ENCODE measurements at places on chromosomes 13 and 19.

DNA sequence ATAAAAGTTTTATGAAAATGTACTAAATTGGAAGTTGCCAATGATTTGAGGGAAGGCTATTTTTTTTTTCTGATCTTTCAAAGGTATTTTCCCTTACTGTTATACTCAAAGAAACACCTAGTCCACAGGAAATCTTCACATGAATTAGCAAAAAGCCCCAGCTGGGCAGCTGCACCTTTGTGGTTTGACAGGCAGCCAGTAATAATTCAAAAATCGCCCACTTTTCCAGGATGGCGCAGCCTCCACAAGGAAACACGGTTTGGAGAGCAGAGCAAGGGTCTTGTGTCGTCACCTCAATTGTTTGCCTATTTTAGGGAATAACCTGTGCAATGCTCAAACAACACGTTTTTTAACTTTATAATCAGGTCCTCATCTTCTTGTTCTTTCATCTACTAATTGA is 324.9 kb upstream of the GPC6 start:
- H3K27me3 ChIP-seq = no peaks in the 10 kb centered on the region
- H3K27ac ChIP-seq = no peak overlapping the region
- no peaks in the 10 kb centered on the region for H3K4me1 ChIP-seq
- H3K4me3 ChIP-seq = no peak overlapping the region
- no peaks in the 10 kb centered on the region for H3K36me3 ChIP-seq

DNA sequence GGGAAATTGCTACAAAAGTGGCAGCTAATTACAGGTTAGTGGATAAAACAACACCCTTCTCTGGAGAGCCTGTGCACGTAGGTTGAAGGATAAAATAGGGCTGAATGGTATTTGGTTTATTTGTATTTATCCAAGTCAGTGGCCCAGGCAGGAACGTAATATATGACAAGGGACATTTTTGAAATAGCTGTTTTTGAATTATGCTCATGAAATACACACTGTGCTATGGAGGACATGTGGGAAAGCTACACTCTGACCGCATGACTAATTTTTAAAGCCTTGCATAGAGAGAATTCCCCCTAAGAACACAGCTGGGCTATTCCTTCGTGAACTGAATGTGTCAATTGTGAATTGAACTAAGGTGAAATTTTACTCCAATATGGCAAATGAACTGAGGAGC is 292.1 kb upstream of the MAB21L1 start:
- H3K27me3 ChIP-seq = no peaks in the 10 kb centered on the region
- no peaks in the 10 kb centered on the region for H3K36me3 ChIP-seq
- no peaks in the 10 kb centered on the region for H3K4me1 ChIP-seq
- no peak for DNase-seq
- H3K4me3 ChIP-seq = no peak overlapping the region

DNA sequence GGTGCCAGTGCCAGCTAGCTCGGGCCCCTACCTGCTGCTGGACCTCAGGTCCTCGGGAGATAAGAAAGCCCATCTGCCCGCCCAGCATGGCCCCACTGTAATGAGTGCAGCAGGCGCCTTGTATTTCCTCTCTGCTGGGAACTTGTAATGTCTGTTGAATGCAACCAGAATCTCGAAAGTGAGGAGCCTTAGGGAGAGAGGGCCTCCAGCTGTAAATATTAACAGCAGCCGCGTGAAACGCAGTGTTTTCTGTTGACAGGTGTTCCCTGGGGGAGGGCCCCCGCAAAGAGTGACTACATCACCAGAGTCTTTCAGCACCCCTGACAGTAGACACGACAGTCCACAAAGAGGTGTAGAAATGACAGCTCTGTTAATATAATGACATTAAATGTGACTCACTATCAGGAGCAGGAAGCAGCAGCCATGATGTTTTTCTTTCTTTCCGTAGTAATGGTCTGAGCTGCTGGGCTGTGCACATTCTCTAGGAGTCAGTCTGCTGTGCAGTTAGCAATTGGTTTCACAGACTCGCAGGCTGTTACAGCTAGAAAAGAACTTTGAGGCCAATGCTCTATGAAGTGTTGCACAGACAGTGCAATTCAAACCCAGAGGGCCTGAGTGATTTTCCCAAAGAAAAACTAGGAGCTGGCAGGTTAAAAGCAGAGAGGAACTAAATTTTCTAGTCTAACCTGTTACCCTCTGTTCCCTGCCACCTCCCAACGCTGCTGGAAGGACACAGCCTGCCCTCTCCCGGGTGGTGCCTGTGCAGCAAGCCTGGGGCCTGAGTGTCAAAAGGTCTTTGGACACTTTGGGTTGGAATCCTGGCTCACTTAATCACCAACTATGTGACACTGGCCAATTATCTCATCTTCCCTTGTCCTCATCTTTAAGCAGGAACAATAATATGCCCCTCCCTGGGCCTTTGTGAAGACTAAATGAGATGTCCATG is 58.6 kb upstream of the WASF3 start:
- DNase-seq = no peak
- H3K27ac ChIP-seq = no peak overlapping the region
- no peaks in the 10 kb centered on the region for H3K27me3 ChIP-seq
- no peaks in the 10 kb centered on the region for H3K36me3 ChIP-seq

DNA sequence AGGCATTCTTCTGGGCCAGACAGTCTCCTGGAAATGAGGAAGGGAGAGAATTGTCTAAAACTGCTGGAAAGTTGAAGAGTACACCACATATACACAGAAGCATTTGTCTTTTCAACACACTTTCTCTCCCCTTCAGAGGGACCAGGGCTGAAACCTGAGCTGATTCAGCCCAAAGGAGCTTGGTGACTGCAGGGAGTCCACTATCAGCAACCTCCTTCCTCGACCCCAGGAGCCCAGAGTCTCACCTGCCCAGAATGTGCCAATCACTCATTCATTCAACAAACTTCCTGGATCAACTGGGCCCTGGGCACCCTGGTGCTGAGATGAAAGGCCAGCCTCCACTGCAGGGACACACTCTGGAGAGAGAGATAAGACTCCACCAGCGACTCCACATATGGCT is 128.9 kb upstream of the VSTM2B start:
- no peaks in the 10 kb centered on the region for H3K36me3 ChIP-seq
- no peak for DNase-seq
- no peaks in the 10 kb centered on the region for H3K4me1 ChIP-seq
- H3K27me3 ChIP-seq = peaks cover 2% of the 10 kb centered on the region

GRCh38 chr13:114173745-114174144 is 5.3 kb upstream of the CFAP97D2 start:
- H3K4me1 ChIP-seq = no peaks in the 10 kb centered on the region
- no peak for DNase-seq
- H3K4me3 ChIP-seq = no peak overlapping the region
- H3K27ac ChIP-seq = no peak overlapping the region
- H3K27me3 ChIP-seq = no peaks in the 10 kb centered on the region
- H3K36me3 ChIP-seq = no peaks in the 10 kb centered on the region

DNA sequence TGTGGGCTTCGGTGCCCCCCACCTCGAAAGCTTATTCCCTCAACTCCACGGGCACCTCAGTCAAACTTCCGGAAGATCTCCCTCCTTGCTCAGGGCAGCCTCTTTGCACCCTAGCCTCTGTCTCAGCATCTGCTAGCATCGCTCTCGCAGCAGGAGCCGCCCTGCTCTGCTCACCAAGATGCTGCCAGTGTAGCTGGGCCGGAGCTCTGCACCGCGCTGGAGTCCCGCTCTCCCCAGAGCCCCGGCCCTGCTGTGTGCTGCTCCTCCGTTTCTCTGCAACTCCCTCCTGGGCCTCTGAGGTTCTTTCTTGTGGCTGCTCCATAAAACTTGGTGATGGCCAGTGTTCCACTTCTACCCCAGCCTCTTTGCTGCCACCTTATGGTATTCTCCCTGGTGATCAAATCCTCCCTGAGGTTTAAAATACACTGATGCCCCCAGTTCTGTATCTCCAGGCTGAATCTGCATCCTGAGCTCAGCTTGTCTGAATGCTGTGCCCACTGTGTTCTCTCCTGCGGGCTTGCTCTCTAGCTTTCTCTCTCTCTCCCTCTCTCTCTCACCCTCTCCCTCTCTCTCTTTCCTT is 198.0 kb downstream of the UQCRFS1 start:
- no peak for DNase-seq
- peaks cover 7% of the 10 kb centered on the region for H3K27me3 ChIP-seq
- no peak overlapping the region for H3K4me3 ChIP-seq
- H3K4me1 ChIP-seq = no peaks in the 10 kb centered on the region

GRCh38 chr13:78598116-78598781 is 5.1 kb downstream of the POU4F1 start:
- no peaks in the 10 kb centered on the region for H3K36me3 ChIP-seq
- H3K4me1 ChIP-seq = no peaks in the 10 kb centered on the region
- DNase-seq = no peak
- no peak overlapping the region for H3K27ac ChIP-seq
- peaks cover 5% of the 10 kb centered on the region for H3K27me3 ChIP-seq
- H3K4me3 ChIP-seq = no peak overlapping the region

GRCh38 chr19:5966215-5966614 is 11.7 kb downstream of the RANBP3 start:
- no peaks in the 10 kb centered on the region for H3K36me3 ChIP-seq
- peaks cover 12% of the 10 kb centered on the region for H3K4me1 ChIP-seq
- H3K27me3 ChIP-seq = no peaks in the 10 kb centered on the region

DNA sequence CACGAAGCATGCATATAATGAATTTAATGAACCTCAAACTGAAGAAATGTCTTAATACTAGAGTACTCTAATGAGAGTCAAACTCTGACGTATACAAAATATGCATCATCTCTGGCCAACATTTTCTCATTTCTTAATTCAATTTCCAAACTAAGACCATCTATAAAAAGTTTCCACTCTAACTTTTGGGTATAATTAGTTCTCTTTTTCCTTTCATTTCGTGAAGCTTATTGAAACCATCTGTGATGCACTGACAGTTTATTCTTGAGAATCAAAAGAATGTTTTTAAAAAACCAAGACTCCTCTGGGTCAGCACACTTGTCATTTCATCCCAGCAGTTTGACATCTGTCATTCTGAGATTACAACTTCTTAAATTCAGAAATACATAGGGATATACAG is 90.0 kb downstream of the CAB39L start:
- H3K27ac ChIP-seq = no peak overlapping the region
- H3K27me3 ChIP-seq = no peaks in the 10 kb centered on the region
- DNase-seq = no peak
- no peak overlapping the region for H3K4me3 ChIP-seq
- H3K36me3 ChIP-seq = no peaks in the 10 kb centered on the region

DNA sequence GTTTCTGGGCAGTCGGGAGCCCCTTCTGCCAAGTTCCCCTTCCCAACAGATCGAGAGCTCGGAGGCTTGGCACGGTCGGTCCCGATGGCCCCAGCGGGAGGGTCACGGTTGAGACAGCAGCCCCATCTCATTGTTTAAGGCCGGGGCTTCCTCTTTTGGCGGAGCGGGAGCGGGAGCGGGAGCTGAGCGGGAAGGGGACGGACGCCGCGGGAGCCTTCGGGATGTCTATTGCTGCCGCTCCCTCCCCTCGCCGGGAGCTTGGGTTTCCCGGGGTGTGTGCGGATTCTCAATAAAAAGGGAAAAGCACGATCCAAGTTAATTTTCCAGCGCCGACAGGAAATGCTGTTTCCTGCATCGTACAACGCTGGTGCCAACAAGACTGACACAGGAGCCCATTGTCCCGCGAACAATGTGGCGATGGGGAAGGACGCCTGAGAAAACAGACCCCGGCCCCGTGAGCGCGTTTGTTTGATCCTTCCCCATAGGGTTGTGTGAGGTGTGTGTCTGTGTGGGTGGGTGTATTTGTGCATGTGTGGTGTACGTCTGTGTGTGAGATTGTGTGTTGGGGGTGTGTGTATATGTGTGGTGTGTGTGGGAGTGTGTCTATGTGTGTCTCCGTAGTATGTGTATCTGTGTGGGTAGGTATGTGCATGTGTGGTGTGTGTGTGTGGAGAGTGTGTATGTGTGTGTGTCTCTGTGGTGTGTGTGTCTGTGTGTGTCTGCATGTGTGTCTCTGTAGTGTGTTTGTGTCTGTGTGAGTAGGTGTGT is 36.3 kb upstream of the FLT1 start:
- no peak overlapping the region for H3K27ac ChIP-seq
- H3K36me3 ChIP-seq = no peaks in the 10 kb centered on the region
- H3K4me1 ChIP-seq = peaks cover 4% of the 10 kb centered on the region
- peaks cover 9% of the 10 kb centered on the region for H3K27me3 ChIP-seq
- no peak for DNase-seq

DNA sequence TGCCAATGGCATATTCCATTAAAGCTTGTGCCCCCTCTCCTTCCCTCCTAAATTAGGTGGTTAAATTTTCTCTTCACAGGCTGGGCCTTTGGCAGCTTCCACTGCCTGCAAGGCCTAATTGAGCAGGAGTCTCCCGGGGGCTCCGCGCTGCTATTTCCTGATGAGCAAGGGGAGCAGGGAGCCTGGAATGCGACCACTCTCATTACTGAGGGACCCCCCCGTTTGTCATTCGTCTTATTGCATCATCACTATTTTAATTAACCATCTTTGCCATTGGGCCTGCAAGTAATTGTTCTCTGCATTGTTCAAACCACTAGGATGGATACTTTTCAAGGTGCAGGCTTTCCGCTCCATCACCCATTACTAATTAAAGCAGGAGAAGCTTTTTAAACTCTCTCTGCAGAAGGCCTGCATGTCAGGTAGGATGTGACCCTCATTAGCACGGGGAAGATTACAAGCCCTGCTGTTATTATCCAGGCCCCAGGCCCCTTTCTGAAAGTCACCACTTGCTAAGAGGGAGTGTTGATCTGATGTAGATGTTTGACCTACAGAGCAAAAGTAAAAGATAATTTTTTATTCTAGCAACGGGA is 142.3 kb downstream of the OXGR1 start:
- H3K36me3 ChIP-seq = no peaks in the 10 kb centered on the region
- H3K27me3 ChIP-seq = no peaks in the 10 kb centered on the region
- no peak overlapping the region for H3K4me3 ChIP-seq
- no peaks in the 10 kb centered on the region for H3K4me1 ChIP-seq
- H3K27ac ChIP-seq = no peak overlapping the region
- DNase-seq = no peak

DNA sequence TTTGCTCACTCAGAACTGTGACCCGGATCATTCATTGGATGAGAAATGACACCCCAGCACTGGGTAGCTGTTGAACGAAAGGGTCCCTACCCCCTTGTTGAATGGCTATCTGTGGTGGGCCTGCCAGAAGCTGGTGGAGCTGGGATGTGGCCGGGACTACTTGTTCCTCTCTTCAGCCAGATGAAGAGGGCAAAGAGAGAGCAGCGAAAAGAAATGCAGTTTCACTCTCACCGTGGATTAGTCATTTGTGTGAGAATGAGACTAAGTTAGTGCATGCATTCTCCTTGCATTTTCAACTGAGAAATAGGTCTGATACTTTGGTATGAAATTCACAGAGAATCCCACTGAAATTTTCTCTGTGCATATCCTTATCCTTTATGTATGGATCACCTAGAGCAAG is 553.1 kb downstream of the IRS2 start:
- H3K27me3 ChIP-seq = no peaks in the 10 kb centered on the region
- DNase-seq = no peak
- H3K27ac ChIP-seq = no peak overlapping the region
- no peak overlapping the region for H3K4me3 ChIP-seq

GRCh38 chr19:28694812-28695211 is 518.1 kb downstream of the UQCRFS1 start:
- H3K27ac ChIP-seq = no peak overlapping the region
- no peaks in the 10 kb centered on the region for H3K27me3 ChIP-seq
- DNase-seq = no peak
- no peak overlapping the region for H3K4me3 ChIP-seq

- H3K4me1 ChIP-seq = no peaks in the 10 kb centered on the region
- no peak for DNase-seq
- no peak overlapping the region for H3K27ac ChIP-seq
- no peaks in the 10 kb centered on the region for H3K36me3 ChIP-seq
Measured at GRCh38 chr13:85406269-85406975, 392.8 kb downstream of the SLITRK6 start.

- no peaks in the 10 kb centered on the region for H3K4me1 ChIP-seq
- no peaks in the 10 kb centered on the region for H3K27me3 ChIP-seq
- no peak overlapping the region for H3K27ac ChIP-seq
- DNase-seq = no peak
- H3K4me3 ChIP-seq = no peak overlapping the region
- no peaks in the 10 kb centered on the region for H3K36me3 ChIP-seq
Measured at GRCh38 chr13:91052876-91053275, 294.6 kb upstream of the MIR17HG start.

Measured in Panc1 (cell line).